ENCODE measurements at places on chromosomes 5 and 9.
A peak's percentile ranks its signal among the peaks of the same experiment; 100 is the strongest.

GRCh38 chr5:169408171-169408570 is 107.2 kb upstream of the SLIT3 start:
- DNase-seq = no peak

DNA sequence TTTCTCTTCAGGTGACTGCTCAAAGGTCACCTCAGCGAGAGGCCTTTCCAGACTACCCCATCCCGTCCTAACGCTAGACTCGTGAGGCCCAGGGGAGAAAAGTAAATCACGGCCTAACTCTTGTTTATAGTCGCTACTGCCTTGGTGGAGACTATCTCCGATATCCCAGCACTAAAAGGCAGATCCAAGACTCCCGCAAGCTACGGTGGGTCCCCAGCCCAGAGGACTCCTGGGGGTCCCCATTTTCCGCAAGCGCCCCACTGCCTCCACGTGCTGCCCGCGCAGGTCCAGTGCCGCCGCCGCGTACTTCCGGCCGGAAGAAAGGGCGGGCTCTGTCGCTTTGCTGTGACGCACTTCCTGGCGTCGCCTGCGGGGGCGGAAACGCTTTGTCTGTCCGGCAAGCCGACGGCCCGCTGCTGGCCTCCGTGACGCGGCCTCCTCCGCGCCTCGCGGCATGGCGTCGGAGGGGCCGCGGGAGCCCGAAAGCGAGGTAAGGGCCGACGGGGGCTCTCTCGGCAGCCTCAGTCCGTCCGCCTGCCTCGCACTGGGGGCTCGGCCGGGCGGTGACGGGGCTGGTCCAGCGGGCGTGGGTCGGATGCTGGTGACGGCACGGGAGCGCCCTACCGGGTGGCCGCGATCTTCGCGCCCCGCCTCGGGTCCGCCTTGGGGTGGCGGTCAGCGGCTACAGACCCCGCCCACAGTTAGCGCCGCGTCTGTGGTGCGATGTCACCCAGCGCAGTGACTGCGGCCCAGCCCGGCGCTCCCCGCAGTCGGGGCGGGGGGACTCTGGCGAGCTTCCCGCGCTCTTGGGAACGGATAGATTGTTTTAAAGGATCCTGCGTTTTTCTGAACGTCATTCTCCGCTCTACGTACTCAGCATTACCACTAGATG is at the start of gene SECISBP2:
Gene SECISBP2, plus strand, starts transcription at position 378 of the 892 bp plus-strand sequence. Its CDS starts 77 bp downstream, at position 455.
- peak; percentile 89 for DNase-seq

GRCh38 chr5:43231977-43232376 is 40.0 kb downstream of the NIM1K start:
- DNase-seq = no peak

- DNase-seq = no peak
Observed at GRCh38 chr5:91328743-91329142, 54.4 kb downstream of the ARRDC3 start.

GRCh38 chr9:23492126-23493002 is 333.7 kb downstream of the ELAVL2 start:
- DNase-seq = no peak

- DNase-seq = no peak
Observed at GRCh38 chr5:68780299-68780955, 313.4 kb upstream of the SLC30A5 start.

GRCh38 chr5:54455413-54456157 is at the start of gene HSPB3:
TSS of gene HSPB3 (plus strand) at chr5:54455699. CDS start at chr5:54455790, 91 bp downstream.
- DNase-seq = no peak

- DNase-seq = no peak
Observed at GRCh38 chr5:149400304-149400703, 21.2 kb upstream of the IL17B start.

DNA sequence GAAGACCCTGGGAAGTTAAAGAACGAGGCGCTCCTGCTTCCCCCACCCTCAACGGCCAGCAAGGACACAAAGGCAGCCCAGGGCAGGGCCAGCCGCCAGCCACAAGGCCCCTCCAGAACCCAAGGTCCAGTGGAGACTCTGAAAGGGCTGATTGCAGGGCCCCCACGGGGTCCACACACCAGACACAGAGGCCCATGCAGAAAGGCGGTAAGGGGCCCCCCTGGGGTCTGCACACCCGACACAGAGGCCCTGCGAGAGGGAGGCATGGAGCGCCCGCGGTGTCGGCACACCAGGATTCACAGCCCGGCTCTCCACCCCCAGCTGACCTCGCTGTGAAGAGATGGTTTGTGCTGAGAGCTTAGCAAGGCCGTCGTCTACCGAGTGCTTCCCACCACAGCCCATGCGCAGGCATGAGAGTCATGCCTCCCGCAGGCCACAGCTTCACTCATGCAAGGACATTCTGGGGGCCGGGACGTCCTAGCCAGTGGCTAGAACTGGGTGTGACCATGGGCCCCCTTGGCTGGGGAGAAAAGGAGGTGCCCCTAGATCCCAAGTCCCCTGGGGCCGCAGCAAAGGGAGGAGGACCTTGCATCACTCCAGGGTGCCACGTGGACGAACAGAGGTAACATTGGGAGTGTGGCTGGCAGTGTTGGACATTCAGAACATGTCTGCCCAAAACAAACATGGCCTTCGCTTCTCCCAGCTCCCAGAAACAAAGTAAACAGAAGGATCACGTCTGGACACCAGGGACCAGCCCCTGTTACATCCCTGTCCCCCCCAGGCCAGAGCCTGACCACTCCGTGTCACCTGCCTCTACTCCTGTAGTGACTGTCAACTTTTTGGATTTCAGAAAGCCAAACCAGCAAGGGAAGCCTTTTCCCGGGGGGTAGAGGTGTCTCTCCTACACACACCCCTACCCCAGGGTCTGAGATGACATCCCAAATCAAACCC is 9.8 kb downstream of the BRD3 start:
- DNase-seq = no peak

DNA sequence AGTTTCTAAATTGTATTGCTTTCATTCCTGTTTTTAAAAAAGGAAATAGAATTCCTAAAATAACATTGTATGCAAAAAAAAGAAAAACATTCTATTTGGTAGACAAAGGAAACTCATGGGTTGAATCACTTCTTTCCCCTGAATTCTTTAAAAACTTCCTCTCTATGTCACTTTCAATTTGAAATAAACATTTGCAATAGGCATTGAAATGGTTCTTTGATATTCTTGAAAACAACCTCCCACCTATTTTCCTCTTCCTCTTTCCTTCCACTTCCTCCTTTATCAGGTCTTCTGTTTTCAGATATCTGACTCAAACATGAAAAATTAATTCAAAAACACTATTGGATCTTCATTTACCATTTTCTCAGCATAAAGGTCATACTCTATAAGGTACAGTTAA is 442.0 kb upstream of the MEF2C start:
- no peak for DNase-seq

DNA sequence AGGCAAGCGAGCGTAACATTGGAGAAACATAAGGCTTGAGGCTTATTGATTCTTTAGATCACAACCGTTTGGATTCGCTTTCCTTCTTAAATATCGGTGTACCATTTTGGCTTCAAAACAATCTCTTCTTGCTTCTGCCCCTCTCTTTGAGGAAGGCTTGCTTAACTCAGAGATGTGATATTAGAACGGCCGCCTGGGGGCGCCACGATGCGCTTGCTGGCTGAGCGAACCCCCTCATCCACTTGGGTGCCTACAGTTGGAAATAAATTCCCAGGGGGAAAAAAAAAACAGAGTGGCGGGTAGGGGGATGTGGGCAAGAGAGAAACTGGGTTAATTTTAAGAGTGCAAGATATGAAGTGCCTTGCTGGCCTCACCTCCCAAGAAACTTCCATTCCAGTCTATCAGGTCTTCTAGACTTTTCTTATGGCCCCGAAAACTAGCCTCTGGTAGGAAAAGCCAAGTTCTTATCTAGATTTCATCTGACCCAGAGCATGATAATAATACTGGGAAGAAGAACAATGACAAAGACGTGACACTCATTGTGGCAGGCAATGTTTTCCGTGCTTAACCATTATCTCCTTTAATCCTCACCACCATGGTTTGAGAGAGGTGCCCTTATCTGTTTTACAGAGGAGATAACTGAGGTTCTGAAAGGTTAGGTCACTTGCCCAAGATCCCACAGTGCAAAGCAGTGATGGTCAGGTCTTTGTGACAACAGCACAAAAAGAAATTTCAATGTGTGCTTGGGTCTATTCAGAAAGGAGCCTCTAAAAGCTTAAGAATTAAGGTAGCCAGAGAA is 115.8 kb downstream of the DPYSL3 start:
- DNase-seq = no peak

DNA sequence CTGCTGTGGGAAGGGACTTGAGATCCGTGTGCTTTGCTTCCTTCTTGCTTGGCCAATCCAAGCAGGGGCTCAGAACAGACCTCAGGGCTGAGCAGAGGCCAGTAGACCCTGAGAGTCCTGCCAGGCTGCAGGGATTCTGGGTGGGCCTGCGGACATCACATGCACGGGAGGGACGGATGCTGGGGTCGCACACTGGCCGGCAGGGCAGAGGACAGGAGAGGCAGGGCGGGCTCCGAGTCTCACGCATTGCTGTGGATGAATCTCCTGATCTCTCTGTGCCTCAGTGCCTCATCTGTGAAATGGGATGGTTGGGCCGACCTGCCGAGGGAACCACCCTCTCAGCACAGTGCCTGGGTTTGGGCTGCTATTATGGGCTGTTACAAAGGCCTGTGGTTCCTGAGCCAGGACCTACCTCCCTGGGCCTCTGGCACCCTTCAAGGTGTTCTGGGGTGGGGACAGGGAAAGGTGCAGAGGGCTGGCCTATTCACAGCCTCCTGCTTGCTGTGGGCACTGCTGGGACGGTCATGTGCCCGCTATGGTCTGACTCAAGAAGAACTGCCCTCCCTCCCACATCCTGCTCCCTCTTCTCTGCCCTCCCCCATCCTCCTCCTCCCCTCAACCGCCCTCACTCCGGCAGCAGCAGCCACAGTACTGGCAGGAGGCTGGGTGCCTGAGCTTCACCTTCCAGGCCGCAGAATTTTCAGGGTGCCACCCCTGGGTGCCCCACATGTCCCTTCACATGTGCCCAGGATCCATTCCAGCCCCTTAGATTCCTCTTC is 43.3 kb downstream of the NCS1 start:
- DNase-seq = no peak

DNA sequence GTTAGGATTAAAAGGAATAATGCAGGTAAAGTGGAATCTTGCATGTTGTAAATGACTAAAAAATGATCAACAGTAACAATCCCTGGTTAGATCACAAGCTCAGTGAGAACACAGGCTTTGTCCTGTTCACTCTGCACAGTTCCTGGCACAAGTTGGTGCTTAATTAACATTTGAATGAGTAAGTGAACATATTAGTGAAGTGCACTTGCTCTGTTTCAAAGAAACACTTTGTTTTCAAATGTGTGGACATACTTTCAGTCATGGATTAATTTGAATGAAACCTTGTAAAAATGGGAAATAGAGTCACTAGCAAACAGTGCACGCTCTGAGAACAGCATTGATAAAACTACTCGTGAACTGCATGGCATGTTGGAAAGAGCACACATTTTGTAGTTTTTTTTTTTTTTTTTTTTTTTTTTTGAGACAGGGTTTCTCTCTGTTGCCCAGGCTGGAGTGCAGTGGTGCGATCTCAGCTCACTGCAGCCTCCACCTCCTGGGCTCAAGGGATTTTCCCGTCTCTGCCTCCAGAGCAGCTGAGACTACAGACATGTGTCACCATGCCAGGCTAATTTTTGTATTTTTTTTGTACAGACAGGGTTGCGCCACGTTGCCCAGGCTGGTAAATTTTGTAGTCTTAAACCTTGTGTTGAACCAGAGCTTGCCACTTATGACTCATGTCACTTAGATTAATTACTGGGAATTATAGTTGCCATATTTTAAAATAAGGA is 159.9 kb downstream of the LURAP1L start:
- no peak for DNase-seq

- no peak for DNase-seq
Observed at GRCh38 chr9:96784021-96784420, 6.1 kb upstream of the ZNF510 start.

DNA sequence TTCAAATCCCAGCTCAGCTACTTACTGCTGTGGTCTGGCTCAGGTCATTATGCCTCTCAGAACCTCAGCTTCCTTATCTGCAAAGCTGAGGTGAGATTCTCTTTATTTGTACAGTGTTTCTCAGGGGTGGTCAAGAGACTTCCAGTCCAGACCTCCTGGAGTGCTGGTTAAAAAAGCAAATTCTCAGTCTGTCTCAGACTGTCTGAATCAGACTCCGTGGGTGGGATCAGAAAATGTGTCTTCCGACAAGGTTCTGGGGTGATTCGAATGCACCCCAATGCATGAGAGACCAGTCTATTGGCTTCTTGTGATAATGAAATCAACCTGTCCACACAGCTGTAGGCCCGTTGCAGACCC is 137.7 kb upstream of the SMIM23 start:
- no peak for DNase-seq

- DNase-seq = no peak
Observed at GRCh38 chr5:53892224-53892623, 331.8 kb downstream of the NDUFS4 start.

DNA sequence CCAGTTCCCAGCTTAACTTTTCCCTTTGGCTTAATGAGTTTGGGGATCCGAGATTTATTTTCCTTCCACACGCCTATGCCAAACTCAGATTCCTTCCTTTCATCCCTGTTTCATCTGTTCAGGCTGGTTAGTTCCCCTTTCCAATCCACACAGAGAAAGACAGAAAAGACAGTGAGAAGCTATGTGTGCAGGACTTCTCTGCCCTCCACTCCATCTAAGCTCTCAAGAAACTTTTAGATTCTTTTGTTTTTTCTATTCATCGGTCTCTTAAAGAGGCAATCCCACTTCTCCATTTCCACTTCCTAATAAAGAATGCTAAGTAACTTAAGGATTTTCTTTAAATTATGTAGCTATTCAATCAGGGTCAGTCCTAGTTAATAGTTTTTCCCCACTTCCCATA is 11.2 kb downstream of the ITGA1 start:
- no peak for DNase-seq

DNA sequence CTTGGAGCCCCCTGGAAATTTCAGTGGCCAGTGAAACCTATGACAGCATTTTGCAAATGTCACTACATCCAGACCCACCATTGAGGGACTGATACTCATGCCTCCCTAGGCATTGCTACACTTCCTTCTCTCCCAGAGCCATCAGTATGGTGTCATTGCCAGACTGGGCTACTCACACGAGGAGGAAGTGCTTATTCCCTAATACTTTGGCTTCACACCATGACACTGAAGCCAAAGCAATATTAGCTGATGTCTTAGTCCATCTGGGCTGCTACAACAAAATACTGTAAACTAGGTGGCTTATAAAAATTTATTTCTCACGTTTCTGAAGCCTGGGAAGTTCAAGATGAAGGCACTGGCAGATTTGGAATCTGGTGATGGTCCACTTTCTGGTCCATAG is 22.6 kb downstream of the TRPM3 start:
- no peak for DNase-seq

DNA sequence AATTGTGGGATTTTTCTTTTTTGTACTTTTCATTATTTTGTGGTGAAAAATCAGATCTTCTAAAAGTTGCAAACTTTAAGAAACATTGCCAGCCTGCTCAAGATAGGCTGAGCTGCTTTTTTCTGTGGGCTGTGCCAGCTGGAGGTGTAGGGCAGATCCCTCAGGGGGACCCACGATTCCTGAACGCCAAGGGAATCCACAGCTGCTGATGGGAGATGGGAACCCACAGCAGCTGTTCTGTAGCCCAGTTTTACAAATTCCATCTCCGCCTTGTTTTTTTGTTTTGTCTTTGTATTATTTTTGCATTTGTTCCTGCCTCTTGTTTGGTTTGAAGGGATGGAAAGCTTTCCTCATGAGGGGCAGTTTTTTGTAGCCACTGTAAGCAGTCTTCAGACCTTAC is 91.0 kb downstream of the WWC1 start:
- no peak for DNase-seq

- no peak for DNase-seq
Observed at GRCh38 chr9:34272101-34272541, 56.9 kb downstream of the KIF24 start.
